ENCODE measurements at places on chromosomes 6 and 20.

DNA sequence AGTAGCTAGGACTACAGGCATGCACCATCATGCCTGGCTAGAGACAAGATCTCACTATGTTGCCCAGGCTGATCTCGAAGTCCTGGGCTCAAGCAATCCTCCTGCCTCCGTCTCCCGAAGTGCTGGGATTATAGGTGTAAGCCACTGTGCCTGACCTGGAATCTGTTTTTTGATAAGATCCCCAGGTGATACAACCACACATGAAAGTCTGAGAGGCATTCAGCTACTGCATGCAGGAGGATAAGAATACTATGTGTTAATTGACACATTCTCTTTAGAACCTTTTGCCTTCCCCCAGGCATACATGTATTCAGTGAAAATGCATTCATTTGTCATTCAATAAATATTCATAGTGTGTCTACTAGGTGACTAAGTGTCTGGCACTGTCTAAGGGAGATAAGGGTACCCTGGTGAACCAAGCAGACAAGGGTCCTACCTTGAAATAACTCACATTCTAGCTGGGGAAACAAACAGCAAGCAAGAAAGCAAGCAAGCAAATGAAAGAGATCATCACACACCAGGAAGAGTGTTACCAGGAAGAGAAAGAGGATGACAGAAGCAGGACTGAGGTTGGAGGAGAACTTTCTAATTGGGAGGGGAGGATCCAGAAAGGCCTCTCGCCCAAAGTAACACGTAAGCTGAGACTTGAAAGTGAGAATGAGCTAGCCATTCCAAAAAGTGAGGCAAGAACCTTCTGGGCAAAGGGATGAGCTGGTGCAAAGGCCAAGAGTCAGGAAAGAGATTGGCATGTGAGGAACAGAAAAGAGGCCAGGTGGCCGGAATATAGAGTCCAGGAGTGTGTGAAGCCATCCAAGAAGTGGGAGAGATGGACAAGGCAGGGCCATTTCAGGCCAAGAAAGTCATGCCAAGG, 6.5 kb downstream of the GFOD1 start:
- DNase-seq = no peak

DNA sequence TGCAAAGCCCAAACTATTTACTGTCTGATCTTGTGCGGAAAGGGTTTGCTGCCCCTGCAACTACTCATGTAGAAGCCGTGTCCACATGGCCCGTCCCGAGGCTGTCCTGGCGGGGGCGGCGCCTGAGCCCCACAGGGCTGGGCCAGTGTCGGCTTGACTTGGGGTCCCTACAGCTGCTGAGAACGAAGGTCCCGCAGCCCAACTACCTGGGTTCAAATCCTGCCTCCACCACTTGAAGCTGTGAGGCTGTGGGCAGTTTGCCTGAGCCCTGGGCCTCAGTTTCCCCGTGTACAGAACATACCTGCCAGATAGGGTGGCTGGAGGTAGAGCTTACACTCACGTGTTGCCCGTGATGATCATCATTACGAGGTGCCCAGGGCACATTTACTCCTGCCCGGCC, 111.1 kb downstream of the SULF2 start:
- DNase-seq = no peak

DNA sequence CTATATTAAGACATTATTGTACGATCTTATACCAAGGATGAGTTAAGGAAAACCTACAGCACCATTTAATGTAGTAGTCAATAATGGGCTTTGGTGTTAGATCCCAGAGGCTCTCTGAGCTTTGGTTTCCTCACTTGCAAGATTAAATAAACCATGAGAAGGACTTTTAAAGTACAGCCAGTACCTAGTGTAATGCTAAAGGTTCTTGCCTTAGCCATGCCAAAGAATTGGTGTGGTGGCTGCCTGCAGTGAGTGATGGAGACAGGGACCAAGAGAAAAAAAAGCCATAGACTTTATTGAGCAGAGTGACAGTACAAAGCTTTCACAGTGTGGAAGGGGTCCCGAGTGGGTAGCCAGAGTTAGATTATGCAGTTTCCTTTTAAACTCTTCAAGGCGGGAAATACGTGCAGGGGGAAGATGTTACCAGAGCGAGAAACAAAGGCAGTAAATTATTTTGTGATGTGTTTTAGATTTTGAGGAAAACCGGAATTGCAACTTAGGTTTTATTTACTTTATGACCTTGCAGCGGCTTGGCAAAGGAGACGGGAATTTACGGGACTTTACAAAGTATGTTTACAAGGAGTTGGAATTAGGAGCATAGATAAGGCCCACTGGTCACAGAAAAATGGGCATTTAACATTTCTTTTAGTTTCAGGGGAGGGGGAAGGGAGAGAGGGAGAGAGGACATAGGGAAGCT, 100.4 kb downstream of the MYO6 start:
- DNase-seq = no peak

GRCh38 chr6:113732384-113732966, 124.7 kb upstream of the MARCKS start:
- DNase-seq = no peak

GRCh38 chr6:18276610-18277236, 12.4 kb upstream of the DEK start:
- DNase-seq = no peak
